ENCODE measurements at places on chromosomes 3 and 15.

DNA sequence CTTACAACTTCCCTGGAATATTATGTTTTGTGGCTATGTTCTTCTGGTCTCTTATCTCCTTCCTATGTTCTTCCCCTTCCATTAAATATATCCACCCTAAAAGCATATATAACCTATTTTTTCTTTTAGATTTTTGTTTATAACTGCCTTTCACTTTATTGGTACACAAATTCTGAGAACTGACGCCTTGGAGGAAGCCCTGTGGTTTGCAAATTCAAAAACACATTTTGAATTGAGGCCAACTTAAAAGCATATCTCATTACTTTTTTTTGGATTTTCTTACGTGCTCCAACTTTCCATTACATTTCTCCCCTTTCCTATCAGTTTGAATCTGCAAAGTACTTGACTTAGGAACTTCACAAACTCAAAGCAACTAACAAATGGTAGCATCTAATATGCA lies 15.3 kb upstream of the COLQ start:
- DNase-seq: no peak

- DNase-seq: no peak
These were observed 7.1 kb downstream of the THRB start for GRCh38 chr3:24487325-24488262.

DNA sequence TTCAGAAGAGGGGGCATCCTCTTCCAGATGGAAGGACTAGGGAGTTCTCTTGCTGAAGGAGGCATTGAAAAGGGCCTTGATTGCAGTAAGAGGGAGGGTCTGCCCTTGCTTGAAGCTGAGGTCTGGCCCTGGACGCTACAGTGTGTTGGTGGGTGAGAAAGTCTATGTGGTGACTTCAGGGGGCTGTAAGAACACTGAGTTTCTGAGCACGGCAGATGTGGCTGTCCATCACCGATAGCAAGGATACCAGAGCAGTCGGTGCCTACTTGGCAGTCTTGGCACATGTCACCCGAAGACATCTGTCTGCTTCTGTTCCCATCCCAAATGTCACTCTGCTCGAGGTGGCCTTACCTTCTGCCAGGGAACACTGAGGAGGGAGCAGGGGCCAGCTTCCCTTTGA lies 631.1 kb upstream of the CFAP20DC start:
- DNase-seq: no peak

DNA sequence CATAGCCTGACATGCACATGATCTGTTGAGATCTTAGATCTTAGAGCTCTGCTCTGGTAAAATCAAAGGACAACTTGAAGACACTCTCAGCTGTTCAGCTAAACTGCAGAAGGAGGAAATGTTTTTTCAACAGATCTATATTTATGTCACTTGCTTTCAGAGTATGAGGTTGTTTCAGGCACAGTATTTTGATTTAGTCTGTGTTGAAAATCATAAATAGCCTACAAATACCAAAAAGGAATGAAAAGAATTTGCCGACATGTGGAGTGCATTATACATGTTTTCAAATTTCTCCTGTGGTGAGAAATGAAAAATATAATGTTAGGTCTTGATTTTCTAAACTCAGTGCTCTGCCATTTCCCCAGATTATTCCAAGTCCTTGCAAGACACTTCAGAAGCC lies 1118.4 kb downstream of the TBL1XR1 start:
- no peak for DNase-seq

DNA sequence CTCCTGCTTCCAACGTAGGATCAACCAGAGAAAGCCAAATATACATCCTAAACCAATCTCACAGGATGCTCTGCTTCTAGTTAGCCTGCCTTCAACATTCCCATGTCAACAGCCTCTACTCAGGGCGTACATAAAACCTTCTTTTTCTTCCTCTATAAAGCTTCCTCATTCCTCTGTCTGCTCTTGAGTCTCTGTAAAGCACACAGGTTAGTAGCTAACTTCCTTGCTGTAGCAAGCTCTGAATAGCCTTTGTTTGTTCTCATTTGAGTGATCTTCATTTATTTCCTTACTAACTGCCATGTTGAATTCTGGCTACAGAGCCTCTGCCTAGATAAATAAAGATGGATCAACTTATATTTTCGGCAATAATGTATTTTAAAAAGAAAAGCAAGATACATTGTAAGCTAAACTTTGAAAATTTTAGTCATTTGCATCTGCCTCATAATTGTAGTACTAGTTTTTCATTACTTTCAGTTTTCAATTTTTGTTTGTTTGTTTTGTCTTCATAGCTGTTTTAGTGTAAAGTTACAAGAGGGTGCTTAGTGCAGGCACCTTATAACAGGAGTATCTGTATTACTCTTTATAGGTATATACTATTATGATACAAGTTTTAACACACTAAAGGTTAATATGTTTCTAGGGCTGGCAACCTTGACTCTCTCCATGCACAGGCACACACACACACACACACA lies 498.2 kb downstream of the PYDC2 start:
- DNase-seq: no peak

DNA sequence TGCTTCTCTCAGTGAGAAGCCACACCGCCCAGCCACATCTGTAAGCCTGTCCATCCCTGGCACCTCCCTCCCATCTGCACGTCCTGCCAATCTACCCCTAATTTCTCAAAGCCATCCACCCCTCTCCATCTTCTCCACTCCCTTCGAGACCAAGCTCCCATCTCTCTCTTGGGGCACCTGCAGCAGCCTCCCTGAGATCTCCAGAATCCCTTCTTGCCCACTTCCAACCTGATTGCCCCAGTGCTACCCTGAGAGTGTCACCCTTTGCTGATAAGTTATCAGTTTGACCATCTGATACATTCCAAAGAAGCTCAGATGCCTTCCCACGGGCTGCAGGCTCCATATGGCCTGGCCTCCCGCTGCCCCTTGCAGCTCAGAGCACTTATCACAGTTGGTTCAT lies 496.1 kb downstream of the SHQ1 start:
- DNase-seq: no peak

- no peak for DNase-seq
These were observed 32.5 kb downstream of the NME9 start for GRCh38 chr3:138297059-138297607.

GRCh38 chr15:57649138-57649537 lies 57.4 kb upstream of the POLR2M start:
- DNase-seq: no peak

DNA sequence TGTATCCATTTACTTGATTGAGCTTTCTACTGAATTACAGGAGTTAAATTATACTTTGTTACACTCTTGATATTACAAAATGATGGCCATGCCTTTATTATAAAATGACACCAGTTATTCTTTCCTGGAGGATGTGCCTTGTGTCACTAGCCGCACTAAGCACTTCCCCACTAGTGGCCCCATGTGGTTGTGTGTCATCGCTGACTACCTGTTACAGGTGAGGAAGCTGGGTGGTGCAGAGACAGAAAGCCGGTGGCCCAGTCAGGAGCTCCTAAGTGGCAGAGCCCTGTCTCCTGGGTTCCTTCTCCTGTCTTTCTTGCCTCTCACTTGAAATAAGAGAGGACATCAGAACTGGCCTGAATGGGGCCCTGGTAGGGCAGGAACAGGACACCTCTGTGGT lies 96.8 kb downstream of the IGF1R start:
- DNase-seq: no peak

DNA sequence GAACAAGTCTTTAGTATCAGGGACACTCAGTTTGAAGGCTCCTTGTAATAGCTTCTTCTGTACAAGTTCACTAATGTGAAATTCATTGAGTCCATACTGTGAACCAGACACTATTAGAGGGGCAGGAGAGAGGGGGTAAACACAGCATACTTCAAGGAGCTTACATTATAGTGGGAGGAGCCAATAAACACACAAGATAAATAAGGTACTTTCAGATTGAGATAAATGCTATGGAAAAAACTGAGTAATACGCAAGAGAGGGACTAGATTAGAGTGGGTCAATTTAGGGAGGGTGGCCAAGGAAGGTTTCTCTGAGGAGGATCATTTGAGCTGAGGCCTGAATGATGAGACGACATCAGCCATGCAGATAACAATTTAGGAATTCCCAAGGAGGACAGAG lies 3.1 kb upstream of the AKAP13 start:
- DNase-seq: no peak

GRCh38 chr3:107209302-107209990 lies 167.8 kb upstream of the CCDC54 start:
- no peak for DNase-seq

GRCh38 chr3:13077431-13078162 lies 4.4 kb upstream of the IQSEC1 start:
- DNase-seq: peak; percentile 41

- no peak for DNase-seq
These were observed 510.8 kb downstream of the AGBL1 start for GRCh38 chr15:86590461-86590860.

- DNase-seq: no peak
These were observed 11.6 kb downstream of the RFX7 start for GRCh38 chr15:56232058-56232457.

GRCh38 chr15:39172380-39173281 lies 408.2 kb upstream of the THBS1 start:
- DNase-seq: no peak

DNA sequence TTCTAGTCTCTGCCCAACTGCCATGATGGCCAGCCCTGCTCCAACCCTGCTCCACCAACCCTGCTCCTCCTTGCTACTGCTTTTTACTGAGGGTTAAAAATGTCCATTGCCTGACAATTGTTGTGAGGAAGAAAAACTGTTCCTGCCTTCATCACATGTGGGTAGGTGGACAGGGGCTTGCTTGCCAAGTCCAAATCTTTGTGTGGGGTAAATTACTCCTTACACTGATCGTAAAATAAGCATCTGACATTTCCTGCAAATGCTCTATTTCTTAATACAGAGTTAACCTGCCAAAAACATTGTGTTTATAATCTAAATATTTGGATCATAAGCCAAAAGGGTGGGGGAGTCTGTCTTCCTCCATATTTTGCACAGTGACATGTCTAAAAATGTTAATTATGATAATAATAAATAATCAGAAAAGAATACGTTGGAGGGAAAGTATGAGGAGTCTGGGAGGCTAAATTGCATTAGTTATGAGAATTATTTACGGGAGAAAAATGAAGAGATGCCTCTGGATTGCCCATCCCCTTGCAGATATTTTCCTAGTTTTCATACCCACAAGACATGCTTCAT lies 242.5 kb upstream of the TBL1XR1 start:
- no peak for DNase-seq

GRCh38 chr3:19446687-19447086 lies 298.4 kb downstream of the KCNH8 start:
- DNase-seq: no peak

DNA sequence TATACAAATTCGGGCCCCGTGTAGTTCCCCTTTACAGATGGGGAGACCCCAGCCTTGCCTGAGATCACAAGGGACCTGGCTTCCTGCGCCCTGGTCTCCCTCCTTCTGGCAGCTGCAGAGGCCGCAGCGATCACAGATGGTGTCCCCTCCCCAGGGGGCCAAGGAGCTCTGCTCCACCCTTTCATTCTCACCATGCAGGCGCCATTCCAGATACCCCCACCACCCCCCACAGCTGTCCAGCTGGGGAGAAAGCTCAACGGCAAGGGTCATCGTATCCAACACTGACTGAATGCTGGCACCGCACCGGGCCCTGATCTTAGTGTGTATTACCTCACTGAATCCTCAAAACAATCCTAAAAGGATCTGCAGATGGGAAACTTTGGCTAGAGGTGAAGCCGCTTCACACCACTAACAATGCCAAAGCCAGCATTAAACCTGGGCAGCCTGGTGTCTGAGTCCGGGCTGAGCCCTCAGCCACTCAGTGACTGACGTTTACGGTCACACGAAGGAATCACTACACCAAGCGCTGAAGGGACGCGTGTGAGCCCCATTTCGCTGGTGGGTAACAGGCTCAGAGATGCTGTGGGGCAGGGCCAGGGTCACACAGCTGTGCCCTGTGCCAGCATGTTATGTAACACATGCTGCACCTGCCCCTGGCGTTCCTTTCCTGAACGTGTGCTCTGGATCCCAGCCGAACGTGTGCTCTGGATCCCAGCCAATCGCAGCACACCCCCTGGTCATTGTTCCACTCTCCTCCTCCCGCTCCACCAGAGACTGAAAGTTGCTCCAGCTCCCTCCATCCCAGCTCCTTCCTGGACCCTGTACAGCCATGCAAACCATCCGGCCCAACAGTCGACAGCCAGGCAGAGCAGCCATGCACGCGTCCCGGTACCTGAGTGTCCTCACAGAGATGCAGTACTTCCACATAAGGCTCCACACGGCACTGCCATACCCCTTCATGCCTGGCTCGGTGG lies 51.8 kb downstream of the IQSEC1 start:
- DNase-seq: peak; percentile 49

DNA sequence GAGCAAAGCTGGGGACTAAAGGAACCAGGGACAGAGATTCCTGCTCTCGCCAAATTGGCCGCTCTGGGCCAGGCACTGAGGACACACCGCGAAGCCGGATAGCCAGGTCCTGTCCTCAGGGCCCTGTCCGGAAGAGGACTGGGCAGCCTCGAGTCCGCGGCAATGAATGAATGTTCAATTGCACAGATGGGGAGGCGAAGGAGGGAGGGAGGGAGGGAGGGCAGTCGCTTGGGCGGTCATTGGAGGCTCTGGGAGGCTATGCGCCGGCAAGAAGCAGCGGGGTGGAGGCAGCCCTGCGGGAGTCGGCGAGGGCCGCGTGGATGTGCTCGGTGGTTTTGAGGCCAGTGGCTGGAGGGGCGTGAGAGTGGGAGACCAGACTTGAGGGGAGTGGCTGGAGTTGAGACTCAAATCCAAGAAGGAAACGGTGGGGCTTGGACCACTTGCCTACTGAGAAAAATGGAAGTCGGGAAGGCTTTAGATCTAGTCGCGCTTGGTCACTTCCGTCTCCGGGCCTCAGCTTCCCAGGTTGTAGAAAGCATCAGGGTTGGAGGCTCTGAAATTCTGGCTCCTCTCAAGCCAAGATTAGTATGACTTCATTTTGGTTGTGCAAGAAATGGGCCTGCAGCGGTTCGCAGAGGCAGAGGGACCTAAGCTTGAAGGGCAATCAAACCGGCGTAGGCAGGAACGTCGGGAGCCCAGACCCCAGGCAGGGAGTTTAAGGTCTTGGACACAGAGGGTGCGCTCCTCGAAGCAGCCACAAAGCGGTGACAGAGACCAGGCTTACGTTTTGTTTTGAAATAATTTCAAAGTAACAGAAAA lies 21.1 kb upstream of the PLXND1 start:
- DNase-seq: peak; percentile 84

DNA sequence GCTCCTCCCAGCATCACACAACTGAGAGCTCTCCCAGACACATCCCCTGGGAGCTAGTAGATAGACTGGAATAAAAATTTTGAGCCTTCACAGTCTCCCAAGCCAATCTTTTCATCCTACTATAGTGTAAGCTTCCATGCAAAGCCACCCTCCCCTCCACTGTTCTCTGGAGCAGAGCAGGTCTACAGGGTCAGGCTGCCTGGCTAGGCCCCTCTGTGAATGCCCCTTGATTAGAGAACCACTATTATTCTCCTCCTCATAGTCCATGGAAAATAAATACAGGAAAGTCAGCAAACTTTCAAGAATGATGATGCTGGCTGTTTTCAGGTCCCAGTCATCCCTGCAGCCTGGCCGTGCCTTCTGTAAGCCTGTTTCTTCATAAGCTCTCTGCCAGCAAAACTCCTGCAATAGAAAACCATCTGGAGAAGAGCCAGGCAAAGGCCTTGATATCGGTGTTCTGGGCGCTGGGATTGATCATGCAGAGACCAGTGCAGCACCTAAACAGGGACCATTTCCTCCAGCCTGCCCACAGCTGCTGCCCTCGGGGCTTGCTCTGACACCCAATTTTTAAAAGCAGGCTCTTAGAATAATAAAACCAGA lies 51.7 kb downstream of the CRYGS start:
- peak; percentile 73 for DNase-seq

Measured in BE2C (cell line).